ENCODE measurements at places on chromosomes 5 and 9. TPM values are rescaled to one million over a fixed set of nuclear protein-coding genes. Genes with fewer than 3 reads are reported as not detected.

GRCh38 chr5:87741881-87742280 is 329.2 kb upstream of the CCNH start:
- peak; percentile 3 for DNase-seq

DNA sequence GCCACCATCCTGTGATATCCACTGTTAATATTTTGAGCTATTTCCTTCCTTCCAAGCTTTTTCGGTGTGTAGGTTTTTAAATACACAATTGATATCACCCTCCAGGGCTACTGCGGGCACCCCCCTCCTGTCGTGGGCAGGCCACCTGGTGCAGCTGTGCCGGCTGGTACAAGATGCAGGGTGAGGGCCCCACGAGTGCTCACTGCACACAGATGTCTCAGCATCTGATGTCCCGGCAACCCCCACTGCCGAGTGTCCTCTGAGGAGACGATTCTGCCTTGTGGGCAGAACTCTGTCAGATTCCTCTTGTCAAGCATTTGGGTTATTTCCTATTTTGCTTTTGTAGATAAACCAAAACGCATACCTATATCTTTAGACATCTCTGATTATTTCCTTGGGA is 25.1 kb downstream of the CACNA1B start:
- no peak for DNase-seq

- DNase-seq: no peak
These were observed 10.5 kb downstream of the POC5 start for GRCh38 chr5:75706775-75707174.

DNA sequence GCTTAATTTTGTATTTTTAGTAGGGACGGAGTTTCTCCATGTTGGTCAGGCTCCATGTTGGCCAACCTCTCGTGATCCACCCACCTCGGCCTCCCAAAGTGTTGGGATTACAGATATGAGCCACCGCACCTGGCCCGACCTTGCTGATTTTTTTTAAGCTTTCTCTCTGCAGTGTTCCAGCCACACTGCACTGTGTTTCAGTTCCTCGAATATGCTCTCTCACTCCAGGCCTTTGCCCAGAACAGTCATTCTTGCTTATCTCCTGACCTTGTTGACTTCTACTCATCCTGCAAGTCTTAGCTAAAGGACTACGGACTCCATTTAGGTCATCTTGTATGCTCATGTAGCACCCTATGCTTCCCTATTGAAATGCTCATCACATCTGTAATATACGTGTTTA is 3.3 kb downstream of the SNAPC3 start:
- no peak for DNase-seq

- DNase-seq: peak; percentile 52
These were observed 57.3 kb downstream of the PTPN3 start for GRCh38 chr9:109440797-109441287.

- DNase-seq: no peak
These were observed 651 bp downstream of the TTC1 start for GRCh38 chr5:160009591-160009989.

- DNase-seq: no peak
These were observed 125.4 kb downstream of the MED27 start for GRCh38 chr9:131954299-131954698.

The EFCAB9 gene
- polyA plus RNA-seq: not detected

The C5orf46 gene
- 3.8 TPM for polyA plus RNA-seq

The NUTM2G gene
- polyA plus RNA-seq: 0.63 TPM

The FOXD4L3 gene
- not detected for polyA plus RNA-seq
